ENCODE measurements at places on chromosomes 4 and X.

GRCh38 chrX:139692506-139692849 lies 15.5 kb downstream of the MCF2 start:
- DNase-seq, result no peak

DNA sequence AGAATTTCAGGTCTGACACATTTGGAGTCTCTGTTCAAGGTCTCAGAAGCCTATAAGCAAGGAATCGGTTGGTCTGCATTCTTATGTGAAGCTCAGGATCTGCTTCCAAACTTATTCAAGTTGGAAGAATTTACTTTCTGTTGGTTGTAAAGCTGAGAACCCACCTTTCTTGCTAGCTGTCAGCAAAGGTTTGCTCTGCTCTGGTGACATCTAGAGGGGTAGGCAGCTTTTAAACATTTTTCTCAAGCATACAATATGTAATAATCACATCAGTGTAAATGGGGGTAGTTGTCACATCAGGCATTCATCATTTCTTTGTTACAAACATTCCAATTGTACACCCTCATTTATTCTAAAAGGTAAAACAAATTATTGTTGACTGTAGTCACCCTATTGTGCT lies 935.2 kb downstream of the TRAM1L1 start:
- DNase-seq, result no peak

- no peak for DNase-seq
Observed at GRCh38 chr4:44313702-44314101, 134.9 kb downstream of the KCTD8 start.

DNA sequence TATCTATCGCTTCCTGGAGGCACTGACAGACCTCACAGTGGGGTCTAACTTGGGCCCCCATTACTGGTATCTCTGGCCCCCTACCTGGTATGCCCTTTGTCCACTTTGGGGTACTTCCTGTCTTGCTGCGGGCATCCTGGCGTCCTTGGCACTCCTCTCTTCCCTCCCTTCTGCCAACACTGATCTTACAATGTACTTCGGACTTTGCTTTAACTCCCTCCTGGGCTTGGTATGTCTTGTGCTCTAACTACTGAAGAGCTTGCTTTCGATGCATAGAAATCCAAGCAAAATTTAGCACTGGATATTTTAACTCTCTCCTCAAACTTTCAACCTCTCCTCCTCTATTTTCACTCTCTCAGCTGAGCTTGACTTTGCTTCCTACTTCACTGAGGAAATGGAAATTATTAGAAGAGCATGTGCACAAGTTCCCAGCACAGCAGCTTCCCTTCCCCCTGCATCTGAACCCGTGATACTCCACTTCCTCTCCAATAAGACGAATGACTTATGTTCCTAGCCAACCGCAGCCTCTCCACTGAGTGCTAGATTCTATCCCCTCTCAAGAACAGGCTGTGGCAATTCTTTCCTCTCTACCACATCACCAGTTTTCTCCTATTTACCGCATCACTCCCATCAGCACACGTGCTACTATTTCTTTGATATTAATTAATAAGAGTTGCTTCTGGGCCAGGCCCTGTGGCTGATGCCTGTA lies 52.9 kb downstream of the SUPT20HL2 start:
- no peak for DNase-seq

DNA sequence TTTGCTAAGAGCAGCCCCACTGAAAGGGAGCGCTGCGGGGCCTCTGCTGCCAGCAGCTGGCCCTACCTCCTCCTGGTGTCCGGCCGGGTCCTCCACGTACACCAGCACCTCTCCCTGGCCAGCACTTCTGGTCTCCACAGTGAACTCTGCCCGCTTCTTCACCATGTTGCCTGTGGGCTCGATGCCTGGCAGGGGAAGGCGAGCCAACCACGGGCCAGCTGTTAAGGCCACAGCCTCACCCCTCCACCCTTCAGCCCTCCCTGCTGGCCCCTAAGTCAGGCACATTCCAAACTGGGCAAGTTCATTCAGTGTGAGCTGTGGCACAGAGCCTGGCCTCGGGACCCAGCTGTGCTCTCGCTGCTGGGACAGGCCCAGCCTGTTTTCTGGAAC lies 7.8 kb downstream of the FLNA start:
- no peak for DNase-seq

GRCh38 chrX:46554942-46555341 lies 9.7 kb upstream of the ZNF674 start:
- DNase-seq, result no peak

DNA sequence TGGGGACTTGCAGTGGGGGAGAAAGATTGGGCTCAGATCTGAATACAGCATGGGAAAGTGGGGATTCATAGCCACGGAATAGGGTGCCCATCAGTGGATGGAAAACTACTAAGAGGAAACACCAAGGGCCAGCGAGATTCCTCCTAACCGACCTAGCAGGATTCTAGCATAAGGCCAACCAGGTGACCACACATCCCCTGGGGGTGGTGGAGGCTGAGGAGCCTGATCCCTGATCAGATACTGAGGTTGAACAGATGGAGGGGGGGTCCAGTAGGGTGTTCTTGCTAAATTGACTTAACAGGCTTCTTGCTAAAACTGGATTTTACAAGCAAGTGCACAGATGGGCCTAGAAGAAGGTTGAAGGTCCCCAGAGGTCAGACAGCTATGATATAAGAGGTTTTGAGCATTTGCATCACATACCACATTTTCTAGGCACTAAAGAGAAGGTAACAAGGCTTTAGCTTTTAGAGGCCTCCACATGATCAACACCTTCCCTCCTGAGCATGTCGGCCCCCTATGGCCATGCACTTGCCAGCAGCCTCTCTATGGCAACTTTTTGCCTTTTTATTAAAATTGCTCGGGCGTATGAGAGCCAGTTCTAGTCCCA lies 69.1 kb upstream of the PUDP start:
- DNase-seq, result no peak

DNA sequence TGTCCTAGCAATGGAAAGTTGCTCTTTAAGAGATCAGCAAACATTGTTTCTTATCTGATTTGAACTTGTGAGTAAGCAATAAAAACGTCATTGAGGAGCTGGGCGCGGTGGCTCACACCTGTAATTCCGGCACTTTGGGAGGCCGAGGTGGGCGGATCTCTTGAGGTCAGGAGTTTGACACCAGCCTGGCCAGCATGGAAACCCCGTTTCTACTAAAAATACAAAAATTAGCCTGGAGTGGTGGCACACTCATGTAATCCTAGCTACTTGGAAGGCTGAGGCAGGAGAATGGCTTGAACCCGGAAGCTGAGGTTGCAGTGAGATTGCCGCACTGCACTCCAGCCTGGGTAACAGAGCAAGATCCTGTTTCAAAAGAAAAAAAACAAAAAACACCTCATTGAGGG lies 11.2 kb upstream of the PLAC8 start:
- no peak for DNase-seq

DNA sequence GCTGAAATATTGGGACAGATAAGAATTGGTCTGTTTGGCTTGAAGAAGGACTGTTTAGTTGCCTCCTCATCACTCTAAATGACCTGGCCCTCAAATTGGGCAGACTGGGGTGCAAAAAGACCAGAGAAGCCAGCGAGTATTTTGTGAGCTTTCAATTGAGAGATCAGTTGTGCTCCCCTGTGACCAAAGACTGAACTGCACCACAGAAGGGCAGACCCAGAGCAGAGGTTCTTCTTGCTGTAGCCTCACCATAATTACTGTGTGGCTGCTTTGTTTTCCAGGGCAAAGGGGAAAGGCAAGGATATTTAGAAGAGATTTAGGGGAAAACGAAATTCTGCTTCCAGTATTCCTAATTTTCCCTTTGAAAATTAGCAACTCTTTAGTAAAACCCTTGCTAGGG lies 104.0 kb upstream of the MBNL3 start:
- no peak for DNase-seq
